Fibroblast of skin of right biceps (primary cell): ENCODE measurements at places on chromosomes 16 and 17.

DNA sequence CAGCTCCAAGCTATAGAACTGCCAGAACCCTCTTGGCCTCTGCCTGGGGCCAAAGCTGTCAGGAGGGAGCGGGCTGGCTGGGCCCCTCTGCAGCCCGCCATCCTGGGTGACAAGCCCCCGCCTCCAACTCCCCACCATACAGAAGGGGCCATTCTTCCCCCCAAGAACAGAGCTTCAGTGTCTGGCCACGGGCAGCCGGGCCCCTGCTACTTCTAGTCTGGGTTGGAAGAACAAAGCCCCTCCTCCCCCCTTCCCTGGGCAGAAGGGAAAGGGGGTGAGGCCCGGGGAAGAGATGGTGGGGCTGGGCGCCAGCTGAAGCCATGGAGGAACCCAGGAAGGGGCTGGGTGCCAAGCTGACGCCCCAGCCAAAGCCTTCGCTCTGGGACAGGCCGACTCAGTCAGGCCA is 9.0 kb downstream of the NAT9 start:
- DNase-seq = no peak

DNA sequence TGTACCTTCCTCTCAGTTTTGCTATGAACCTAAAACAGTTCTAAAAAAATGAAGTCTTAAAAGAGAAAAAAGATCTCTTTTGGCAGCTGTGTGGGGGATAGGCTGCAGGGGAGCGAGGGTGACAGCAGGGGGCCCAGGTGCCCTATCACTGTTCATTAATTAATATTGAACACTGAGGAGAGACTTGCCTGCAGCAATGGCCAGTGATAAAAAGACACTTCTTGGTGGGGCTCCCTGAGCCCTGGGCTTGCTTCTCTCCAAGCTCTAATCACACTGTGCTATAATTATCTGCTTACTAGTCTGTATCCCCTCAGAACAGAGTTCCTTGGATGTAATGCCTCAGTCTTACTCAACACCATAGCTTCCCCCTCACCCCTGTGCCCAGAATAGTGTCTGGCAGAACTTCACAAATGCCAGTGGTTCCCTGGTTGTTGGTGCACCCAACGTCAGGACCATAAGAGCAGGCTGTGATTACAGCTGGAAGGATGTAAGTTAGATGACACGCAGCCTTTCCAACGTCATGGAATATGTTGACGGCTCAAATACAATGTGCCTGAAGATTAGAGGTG is 52.0 kb upstream of the IRX6 start:
- DNase-seq = no peak

GRCh38 chr16:82432261-82432660 is 194.5 kb upstream of the CDH13 start:
- DNase-seq = peak; percentile 4

- DNase-seq = no peak
Observed at GRCh38 chr16:57361404-57361803, 2.8 kb downstream of the CCL22 start.

DNA sequence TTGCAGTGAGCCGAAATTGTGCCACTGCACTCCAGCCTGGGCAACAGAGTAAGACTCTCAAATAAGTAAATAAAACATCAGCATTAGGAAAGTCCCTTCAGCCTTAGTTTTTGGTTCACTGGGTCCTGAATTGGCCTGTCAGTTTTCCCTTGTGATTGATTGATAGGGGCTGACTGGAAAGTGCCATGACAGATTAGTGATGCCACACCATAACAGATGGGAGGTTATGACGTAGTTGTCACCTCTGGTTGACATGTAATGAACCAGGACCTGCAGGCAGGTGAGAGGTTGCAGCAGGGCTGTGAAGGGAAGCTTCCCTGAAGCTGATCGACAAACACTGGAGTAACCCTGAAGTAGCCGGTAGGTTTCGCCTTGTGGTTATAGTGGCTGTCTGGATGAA is 41.8 kb downstream of the CDH3 start:
- DNase-seq = no peak

DNA sequence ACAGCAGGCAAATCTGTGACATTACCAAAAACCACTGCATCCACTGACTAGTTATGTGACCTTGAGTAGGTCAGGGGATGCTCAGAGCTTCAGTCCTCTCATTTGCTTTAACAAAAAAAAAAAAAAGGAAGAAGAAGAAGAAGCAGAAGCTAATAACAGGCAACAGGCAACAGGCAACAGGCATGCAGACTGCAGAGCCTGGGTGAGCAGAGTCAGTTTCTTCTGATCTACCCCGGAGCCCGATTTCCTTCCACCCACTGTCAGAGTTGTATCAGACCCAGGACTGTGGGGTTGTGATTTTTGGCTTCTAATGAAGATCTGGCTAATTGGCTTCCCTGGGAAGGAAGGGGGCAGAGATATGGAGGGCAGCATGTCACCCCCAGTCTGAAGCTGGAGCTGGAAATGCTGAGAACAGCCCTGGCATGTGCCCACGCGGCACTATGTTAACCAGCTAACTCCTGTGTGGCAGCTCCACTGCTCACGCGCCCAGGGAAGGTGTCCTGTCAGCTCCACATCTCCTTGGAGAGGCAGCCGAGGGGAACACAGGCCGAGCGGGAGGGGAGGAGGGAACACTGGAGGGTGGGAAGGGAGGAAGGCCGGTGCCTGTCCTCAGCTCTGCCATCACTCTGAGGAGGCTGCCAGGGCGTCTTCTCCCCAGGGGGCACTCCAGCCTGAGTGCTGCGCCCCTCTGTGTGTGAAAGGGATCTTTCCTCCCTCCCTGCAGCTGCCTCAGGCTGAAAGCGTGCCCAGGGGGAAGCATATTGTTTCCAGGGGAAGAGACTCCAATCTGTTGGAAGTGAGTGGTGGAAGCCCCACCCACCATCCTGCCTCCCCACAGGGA is 17.6 kb downstream of the SRCIN1 start:
- no peak for DNase-seq
